ENCODE measurements at places on chromosomes 2 and 18. TPM values are rescaled to one million over a fixed set of nuclear protein-coding genes. Genes with fewer than 3 reads are reported as not detected.
A peak's percentile ranks its signal among the peaks of the same experiment; 100 is the strongest.

Gene CPO
- total RNA-seq: not detected

Gene LINC00305
- not detected for total RNA-seq

DNA sequence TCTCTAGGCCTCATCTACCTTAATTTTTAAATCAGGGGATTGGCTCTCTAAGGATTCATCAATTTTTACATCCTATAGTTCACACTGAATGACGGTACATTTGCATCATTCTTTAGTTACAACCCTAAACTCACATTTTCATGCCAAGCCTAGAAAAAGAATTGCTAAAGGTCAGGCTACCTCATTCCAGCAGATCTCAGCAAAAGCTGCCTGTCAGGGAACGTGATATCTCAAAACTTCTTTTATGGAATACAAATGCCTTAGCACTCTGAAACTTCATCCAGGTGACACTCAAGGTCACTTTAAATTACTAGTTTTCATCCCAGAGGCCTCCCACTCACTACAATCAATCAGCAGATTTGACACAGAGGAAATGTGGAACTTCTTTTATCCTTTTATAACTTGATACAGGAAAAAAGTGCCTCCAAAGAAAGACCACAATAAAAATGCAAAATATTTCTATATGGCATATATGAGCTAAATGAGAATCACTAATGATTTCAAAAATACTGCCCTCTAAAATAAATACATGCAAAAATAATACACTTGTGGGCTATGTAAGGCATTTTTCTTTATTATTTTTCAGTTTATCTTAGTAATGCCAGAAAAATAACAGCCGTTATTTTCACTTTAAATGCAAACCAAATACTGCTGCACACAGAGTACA, 91.5 kb downstream of the ARHGEF33 start:
- DNase-seq: no peak

GRCh38 chr2:232281858-232282507, 96.6 kb upstream of the ALPP start:
- no peak for DNase-seq

DNA sequence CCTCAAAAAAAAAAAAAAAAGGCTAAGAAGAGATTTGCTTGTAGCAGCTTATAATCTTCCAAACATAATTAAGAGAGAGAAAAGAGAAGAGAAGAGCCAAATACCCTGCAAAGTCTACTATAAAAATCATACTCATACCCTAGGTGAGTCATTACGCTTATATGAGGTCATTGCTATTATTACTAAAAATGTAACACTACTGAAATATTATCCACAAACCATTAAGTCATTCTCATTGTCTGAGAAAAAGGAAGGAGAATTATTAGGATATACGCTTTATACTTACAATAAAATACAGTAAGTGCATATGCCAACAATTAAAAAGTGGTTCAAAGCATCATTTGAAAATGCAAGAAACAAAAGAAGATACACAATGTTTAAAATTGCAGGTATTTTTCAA, 66.5 kb downstream of the COLEC12 start:
- DNase-seq: no peak

DNA sequence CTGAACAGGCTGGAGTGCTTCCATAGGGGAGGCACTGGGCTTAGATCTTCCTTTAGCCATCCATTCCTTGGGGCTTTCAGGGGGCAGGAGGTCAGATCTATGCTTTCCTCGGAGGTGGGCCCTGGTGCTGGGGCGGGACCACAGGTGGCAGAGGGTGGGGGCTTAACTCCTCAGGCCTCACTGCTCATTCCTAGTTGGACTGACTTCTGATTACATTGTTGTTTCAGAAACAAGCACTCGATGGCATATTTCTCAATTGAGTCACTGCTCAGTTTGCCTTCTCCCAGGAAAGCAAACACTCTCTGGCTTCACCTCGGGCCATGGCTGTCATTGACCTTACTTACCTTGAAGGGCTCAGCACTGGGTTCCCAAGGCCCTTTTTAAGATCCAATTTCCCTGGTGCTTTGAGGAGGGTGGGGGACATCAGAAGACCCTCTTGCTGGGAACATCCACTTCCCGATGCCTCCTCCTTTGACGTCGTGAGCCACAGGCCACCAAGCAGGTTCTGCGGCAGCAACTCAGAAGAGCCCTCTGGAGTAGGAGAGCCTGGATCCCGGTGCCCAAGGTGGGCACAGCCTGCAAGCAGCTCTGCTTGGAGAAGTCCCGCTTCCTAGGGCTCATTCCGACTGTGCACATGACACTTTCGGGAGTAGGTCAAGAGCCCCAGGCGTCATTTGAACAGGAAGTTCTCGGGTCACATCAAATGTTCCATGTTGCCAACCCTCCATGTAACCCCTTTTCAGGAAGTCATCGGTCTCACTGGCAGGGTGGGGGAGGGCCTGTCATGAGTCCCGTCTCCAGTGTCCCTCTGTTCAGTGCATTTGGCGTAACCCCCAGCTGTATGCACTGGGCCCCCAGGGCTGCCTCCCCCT, 40.6 kb downstream of the SDC1 start:
- peak; percentile 85 for DNase-seq

DNA sequence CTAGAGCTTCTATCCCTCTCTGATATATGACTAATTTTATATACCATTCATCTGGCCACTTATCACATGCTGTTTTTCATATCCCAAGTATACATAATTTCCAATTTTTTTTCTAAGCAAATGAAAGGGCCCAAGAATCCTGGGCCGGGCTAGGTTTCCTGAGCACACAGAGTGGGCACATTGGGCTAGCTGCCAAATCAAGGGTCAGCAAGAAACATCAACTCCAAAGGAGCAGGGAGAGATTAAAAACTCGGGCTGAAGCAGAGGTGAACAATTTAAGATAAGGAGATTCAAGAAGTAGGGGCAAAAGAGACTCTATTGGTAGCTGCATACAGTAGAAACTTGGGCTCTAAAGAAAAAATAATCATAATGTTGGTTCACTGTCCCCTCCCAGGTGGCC, 39.0 kb downstream of the OLA1 start:
- no peak for DNase-seq

GRCh38 chr2:141393214-141393545, 737.6 kb downstream of the LRP1B start:
- no peak for DNase-seq

DNA sequence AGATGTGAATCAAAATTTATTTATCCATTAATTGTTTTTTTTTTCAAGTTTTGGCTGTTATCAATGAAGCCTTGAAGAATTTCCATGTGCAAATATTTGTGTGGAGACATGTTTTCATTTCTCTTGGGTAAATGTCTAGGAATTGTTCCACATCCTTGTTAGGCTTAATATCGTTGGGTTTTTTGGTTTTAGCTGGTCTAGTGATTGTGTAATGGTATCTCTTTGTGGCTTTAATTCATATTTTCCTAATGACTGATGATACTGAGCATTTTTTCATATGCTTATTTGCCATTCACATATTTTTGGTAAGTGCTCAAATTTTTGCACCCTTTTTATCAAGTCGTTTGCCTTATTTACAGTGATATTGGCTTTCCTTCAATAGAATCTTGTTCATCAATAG, 250.3 kb upstream of the EPHA4 start:
- no peak for DNase-seq

DNA sequence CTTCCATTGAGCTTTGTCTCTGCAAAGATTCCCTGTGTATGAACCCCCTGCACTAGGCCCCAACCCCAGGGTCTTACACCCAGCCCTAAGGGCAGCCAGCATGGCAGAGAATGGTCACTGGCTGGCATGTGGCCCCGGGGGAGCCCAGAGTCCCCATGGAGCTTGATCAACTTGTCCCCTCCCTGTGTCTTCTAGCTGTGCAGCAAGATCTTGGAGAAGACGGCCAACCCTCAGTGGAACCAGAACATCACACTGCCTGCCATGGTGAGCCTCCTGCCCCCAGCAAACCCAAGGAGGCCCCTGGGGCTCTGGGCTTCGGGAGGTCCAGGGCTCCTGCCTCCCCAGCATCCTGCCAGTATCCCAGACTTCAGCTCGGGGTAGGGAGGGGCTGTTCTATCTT, 81.5 kb downstream of the DYSF start:
- DNase-seq: no peak

- no peak for DNase-seq
These were observed 58.1 kb upstream of the TTN start for GRCh38 chr2:178865146-178865936.

- no peak for DNase-seq
These were observed 40.2 kb upstream of the ZNF638 start for GRCh38 chr2:71291398-71291797.

DNA sequence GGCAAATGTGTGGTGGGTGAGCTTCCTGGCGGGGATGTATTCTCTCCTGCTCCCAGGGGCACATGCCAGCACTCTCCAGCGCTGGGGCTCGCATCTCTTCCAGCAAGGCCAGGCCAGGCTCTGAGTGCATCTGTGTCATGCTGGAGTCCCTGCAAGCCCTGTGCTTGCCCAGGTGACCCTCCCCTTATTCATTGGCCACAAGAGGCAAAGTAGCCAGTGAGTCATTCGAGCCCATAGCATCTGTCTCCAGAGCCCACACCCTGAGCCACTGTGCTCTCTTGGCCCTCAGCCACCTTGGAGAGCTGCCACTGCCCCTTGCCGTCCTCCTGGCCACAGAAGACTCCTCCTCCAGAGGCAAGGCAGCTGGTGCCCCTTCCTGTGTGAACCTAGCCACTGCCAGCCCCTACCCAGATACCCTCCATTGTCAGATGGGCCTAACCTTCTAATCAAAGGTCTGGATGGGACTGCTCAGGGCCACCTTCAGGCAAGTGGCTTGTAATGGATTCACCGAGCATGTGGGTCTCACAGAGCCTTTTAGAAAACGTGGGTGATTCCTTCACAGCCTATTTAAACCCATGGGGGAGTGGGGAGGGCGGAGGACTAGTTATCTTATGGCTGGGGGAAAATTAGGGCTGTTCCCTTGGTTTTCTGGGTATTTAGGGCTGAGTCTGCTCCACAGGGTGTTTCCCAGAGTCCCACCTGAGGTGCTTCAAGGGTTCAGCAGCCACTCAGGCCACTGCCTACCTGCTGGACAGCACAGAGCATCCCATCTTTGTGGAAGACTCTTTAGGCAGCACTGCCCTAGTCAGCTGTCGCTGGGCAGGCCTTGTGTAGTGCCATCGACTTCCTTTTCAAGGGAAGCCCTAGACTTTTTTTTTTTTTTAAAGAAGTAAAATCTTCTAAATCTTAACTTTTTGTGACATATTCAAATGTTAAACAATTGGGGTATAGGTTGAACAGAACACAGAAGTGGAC, 137.4 kb downstream of the ACOXL start:
- no peak for DNase-seq

Gene DNAJC10
- total RNA-seq: 82.7 TPM

Gene TTN
- total RNA-seq: 118 TPM

- DNase-seq: no peak
These were observed 211.6 kb downstream of the PTH2R start for GRCh38 chr2:208618220-208618619.
